ENCODE measurements at places on chromosomes 5 and 9.
A peak's percentile ranks its signal among the peaks of the same experiment; 100 is the strongest.

DNA sequence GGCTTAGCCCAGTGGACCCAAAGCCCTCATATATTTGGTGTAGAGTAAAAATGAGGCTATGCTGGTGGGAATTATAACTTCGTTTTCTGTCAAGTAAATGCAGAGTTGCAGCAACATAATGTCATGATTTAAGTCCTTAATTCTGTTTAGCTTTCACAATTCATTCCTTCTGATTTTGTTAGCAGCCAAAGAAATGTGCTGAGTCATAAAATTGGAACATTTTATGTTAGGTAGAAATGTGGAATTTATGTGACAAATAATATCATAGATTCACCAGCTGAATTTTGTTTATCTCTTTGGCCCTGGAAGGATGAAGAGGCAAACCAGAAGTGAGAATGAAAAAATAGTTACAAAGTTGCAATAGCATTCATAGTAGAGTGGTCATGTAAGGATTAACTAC, 247.0 kb downstream of the TRPM3 start:
- no peak for DNase-seq

DNA sequence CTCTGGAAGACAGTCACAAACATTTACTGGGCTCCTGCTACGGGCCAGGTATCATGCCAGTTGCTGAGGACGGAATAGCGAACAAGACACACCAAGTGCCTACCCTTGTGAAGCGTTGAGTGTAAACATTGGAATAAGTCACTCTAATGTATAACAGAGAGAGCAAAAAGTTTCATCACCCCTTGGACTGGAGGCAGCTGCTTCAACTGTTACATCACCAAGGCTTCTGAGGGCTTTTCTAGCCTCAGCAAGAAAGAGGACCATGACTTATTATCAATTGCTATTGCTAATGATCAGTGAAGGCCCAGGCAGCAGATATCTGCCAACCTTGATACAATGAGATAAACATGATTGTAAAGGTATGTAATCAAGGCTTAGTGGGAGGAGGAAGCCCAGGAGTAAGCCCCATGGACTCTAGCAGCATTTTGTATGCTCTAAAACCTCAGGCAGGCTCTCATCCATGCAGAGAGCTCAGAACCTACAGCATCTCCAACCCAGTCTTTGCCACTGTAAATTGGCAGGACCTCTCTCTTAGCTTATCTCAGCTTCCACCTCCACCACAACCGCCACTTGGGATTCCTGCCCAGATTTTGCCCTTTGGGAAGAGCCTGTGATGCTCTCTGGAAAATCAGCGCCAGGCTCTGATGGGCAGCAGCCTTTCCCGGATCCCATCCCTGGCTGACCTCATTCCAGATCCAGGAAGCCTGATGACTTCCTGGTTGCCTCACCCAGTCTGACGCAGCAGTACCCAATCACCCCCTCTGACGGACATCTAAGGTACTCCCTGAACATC, 54.5 kb downstream of the ADAM19 start:
- DNase-seq = no peak

GRCh38 chr9:11663913-11664312, 1029.3 kb upstream of the TYRP1 start:
- DNase-seq = no peak

DNA sequence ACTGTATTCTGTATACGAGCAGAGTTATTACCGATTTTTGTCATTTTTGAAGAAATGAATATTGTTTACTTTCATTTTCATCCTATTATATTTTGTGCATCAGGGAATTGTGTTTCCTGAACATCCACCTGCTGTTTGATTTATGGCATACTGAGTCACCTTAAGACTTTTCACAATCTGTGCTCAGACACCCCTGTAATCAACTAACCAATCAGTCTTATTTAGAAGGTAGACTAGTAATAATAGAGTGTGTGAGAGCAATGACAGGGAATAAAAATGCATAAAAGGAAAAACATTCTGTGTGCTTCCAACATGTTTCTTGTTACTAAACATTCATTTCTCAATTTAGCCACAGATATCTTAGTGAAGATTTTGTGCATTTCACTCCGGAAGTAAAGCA, 1413.6 kb upstream of the ACO1 start:
- no peak for DNase-seq

DNA sequence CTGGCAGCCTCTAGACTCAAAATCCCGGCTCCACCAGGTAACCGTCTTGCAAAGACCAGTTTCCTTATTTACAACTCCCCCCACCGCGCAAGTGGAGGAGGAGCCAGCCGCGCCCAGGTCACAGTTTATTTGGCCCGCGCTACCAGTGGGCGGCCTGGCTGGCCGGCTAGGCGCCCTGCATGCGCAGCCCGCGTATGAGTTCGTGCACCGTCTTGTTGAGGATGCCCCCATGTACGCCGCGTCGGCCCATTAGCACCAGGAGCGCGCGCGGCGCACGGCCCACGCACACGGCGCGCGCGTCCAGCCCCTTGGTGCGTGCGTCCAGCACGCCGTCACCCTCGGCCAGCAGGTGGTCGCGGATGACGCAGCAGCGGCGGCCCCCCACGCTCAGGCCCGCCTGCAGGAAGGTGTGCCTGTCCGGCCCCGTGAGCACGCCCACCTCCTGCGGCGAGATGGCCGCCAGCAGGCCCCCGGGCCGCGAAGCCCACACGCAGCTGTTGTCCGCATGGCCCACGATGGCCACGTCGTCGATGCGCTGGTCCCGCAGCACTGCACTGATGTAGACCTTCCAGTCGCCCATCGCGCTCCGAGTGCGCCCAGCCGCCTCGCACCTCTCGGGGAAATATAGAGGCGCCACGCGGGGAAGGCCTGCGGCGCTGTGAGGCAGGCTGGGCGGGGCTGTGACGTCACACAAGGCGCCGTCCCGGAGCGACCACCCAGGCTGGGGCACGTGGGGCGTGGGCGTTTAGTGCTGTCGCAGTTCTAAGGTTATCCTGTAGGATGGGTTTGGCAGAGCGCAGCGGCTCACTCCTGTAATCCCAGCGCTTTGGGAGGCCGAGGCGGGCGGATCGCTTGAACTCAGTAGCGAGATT, at the start of gene PFN3:
Gene PFN3 (minus strand): TSS at position 665 of the 872 bp plus-strand sequence. CDS start 85 bp downstream, at position 580.
- no peak for DNase-seq

DNA sequence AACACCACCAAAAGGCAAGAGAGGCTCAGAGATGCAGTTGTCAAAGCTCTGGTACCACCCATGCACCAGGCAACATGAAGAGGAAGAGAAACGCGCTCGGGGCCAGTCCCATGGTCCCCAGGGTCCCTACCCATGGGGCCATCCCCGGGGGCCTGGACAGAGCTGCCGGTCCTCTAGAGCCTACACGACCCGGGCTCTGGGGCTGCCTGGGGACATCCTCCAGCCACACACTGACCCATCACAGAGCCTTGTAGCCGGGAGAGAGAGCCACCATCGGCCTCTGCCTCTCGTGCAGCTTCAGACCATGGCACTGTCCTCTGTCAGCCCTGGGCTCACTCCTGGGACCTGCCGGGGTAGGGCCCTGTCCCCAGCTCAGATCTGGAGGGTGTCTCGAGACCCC, 23.7 kb downstream of the VAV2 start:
- DNase-seq = no peak

- no peak for DNase-seq
These were observed 27.2 kb upstream of the LAMC3 start for GRCh38 chr9:130981756-130982137.

DNA sequence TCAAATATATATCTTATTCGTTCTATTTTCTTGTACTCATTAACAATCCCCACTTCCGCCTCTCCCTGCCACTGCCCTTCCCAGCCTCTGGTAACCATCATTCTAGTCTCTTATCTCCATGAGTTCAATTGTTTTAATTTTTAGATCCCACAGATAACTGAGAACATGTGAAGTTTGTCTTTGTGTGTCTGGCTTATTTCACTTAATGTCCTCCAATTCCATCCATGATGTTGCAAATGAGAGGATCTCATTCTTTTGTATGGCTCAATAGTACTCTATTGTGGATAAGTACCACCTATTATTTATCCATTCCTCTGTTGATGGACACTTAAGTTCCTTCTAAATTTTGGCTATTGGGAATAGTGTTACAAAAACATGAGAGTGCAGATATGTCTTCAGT, 17.2 kb upstream of the CMYA5 start:
- no peak for DNase-seq

DNA sequence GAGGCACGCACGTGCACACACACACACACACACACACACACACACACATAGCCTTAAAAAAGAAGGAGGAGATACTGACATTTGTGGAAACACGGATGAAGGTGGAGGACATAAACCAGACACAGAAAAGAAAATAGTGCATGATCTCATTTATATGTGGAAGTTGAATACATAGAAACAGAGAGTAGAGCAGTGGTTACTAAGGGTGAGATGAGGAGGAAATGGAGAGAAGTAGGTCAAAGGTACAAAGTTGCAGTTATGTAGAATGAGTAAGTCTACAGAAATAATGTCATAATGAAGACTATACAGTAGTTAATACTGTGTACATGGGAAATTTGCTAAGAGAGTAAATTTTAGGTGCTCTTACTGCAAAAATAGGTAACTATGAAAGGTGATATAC, 412.2 kb upstream of the CDH9 start:
- no peak for DNase-seq

- no peak for DNase-seq
These were observed 81.5 kb upstream of the ARAP3 start for GRCh38 chr5:141763541-141763940.

- DNase-seq = no peak
These were observed 700.2 kb downstream of the IRX1 start for GRCh38 chr5:4295663-4296339.

DNA sequence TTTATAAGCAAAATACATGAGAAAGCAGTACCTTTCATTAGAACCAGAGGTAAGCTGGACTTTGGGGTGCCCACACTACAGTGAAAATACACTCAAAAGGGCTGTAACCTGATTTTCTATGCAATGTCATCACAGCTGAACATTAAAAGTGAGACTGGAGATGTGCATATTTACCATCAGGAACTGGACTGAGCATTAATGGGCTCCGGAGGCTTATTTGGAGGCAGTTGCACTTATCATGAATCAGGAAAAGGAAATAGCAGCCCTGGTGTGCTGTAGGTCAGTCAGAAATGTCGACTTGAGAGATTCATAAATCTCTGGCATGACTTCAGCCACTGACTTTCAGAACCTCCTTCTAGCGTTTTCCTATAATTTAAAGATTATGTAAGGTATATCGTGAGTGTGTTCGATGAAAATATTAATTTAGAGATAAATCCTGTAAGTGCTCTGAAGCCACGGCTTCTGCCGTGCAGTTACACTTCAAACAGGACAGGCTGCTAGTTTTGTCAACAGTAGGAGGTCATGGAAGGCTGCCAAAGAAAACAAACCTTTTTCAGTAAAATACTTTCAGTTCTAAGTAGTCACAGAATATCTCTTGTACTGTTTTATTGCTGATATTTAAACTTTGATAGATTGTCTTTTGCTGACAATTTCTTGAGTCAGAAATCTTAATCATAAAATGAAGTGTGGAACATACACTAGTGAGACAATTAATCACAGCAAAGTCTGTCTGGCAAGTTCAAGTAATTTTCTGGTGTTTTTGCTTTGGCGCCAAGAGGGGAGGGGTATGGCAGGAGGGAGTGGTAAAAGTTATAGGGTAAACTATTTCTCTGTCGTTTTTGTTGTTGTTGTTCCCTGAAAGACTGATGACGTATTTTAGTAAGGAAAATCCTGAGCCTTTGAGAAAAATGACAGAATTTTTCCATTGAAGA, 939.7 kb downstream of the NR2F1-AS1 start:
- DNase-seq = no peak

- no peak for DNase-seq
These were observed 42.5 kb downstream of the CEMIP2 start for GRCh38 chr9:71725590-71726338.

GRCh38 chr9:18463991-18464390, 10.0 kb upstream of the ADAMTSL1 start:
- DNase-seq = no peak

GRCh38 chr9:28810388-28811075, 1237.3 kb upstream of the C9orf72 start:
- no peak for DNase-seq

DNA sequence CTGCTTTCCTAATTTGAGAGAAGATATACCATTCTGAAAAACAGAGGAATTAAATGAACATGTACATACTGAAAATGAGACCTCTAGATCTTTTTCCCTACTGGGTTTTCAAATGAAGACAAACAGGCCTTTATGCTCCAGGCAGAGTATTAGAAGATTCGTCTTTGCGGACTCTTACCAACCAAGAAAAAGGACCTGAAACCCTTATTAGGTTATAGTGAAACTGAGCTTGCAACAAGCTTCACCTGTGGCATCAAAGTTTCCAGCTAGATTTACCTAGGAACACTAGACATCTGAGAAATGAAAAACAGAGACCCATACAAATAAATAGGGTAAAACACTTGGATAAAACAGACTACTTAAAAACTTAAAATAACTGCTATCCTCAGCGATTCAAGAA, 46.3 kb downstream of the SMIM15 start:
- DNase-seq = no peak

GRCh38 chr5:58501778-58502417, 10.7 kb downstream of the GAPT start:
- no peak for DNase-seq

GRCh38 chr9:94639061-94639998, at the start of gene FBP1:
TSS of gene FBP1 (minus strand) at chr9:94639518. CDS start at chr9:94639310, 208 bp downstream.
- DNase-seq = peak; percentile 37

DNA sequence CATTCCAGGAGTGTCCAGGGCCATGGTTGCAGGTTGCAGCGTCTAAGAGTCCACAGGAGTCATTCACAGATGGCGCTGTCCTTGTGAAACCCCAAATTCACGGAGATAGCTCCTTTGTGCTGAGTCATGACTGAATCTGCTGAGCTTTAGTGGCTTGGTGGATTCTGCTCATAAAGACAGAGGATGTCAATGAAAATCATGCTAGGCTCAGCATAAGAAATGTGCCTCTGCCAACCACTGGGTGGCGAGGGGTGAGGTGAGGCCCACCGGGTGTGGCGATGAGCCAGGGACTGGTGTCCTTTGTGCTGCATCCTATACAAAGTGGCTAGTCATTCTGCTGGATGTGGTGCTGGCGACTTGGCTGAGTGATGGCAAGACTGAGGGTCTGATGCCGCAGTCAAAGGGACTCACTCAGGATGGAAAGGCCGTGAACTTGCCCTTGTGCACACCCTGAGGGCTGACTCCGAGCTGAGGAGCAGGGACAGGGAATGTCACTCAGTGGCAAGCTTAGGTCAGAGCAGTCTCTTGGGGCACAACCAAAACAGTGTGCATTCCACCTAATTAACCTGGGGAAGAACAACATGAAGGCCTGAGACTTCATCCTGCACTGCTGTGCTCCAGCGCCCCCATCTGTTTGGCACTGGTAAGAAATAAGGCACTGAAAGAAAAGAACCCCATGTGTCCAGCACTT, 71.5 kb downstream of the DAP start:
- DNase-seq = no peak
